ENCODE measurements at places on chromosomes 4 and X.

DNA sequence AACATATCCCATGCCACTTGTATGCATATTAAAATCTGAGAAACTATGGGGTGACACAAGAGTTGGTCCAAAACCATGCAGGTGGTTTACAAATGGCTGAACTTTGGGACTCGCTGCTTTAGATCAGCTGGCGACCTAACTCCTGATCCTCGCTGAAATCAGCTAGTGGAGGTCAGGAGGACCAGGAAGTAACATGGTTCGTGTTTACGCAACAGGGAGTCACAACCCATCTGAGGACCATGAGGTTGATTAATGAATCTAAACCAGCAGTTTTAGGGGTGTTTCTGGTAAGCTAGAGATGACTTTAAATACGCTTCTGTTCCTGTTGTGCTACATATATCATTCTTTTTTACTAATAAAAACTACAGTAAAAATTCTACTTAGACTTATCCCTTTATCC, 12.9 kb downstream of the TSPAN5 start:
- no peak for DNase-seq

DNA sequence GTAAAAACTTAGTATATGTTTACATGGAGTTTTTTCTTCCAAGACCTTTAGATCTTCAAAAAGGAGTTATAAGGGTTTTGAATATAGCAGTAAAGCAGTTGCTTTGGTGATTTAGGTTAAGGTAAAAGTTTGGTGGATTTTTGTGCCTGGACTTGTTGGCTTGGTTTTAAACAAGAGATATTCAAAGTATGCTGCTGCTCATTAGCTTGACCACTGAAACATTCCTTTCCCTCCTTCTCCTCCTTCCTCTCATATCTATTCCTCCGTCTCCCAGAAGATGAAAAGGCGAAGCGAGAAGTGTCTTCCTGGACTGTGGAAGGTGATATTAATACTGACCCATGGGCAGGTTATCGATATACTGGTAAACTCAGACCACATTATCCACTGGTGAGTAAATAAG, 38.4 kb downstream of the METAP1 start:
- no peak for DNase-seq

GRCh38 chr4:170047771-170048354, 21.7 kb upstream of the MFAP3L start:
- no peak for DNase-seq

- DNase-seq: no peak
Observed at GRCh38 chrX:43064096-43064495, 286.1 kb upstream of the PPP1R2C start.

DNA sequence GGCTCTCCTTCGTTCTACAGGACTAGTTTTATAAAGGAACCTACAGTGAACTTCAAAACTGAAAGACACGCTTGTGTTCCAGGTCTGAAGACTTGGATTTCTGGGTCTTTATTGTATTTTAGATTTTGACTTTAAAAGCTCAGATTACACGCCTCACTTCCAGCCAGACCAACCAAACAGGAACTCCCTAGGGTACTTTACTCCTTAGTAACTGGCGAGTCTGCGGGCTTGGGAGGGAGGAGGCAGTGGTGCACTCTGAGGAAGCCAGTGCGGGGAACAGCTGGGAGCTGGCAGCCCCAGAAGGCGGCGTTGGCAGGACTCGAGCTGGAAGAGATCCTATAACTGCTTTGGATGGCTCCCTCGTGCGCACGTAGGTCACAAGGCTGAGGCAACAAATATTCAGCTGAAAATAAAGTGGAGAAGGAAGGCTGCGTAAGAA, 391 bp upstream of the PHKA1 start:
- no peak for DNase-seq

DNA sequence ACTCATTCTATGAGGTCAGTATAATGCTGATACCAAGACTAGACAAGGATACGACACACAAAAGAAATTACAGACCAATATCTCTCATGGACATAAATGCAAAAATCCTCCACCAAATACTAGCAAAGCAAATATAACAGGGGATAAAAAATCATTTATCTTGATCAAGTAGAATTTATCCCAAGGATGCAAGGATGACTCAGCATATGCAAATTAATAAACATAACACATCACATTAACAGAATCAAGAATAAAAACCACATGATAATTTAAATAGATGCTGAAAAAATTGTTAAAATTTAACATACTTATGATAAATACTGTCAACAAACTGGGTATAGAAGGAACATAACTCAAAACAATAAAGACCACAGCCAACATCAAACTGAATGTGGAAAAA, 69.4 kb upstream of the GABRA2 start:
- DNase-seq: no peak

- peak; percentile 50 for DNase-seq
Observed at GRCh38 chrX:41180194-41180908, 95.1 kb downstream of the USP9X start.

DNA sequence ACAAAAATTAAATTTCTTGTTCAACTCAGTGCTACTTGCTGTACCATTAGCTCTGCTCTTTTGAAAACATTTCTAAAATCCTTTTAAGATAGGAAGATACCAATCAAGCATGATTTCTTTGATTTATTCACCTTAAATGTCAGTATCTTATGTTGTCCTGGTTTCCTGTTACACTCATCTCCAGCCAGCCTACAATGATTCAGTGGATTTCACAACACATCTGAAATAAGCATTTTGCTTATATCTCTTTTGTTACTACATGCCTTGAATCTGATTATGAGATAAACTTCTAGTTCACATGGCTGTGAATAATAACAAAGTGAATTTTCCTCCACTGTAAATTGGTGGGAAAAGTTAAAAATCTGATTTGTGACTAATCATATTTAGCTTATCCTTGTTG, 112.5 kb upstream of the BMP3 start:
- DNase-seq: no peak

DNA sequence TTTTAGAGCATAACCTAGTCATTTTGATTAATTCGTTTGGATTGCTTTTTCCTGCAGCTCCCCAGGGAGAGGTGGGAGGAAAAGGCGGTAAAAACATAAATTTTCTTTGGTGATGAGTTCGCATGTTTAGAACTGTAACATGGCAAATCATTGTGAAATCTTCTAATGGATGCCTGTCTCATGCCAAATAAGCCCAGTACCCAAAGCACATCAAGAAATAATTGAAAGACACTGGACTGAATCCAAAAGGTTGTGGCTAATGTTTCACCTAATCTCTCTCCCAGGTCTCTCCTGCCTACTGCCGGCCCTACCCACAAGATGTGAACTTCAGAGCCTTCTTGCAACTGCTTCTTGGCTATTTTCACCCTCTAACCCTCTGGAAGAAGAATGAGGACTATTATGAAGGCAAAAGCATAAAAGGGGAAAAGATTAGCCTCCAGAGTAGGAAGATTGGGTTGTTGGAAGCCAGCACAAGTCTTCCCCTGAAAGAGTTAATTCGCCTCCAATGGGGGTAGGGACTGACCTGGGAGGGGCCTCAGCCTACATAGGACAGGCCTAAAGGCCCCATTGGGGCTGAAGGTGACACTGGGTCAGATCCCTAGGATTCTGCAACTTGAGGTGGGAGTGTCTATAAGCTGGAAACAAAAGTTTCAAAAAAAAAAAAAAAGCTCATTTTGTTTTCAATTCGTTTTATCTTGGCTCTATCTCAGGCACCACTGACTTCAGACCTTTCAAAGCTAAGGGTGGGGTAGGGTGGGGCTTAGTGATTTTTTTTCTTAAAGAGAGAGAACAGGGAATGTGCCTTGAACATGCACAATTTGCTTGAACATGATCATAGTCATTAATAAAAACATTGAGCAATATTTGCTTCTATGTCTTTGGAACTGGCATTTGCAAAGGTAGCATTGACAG, 278.6 kb upstream of the KLF3 start:
- no peak for DNase-seq

DNA sequence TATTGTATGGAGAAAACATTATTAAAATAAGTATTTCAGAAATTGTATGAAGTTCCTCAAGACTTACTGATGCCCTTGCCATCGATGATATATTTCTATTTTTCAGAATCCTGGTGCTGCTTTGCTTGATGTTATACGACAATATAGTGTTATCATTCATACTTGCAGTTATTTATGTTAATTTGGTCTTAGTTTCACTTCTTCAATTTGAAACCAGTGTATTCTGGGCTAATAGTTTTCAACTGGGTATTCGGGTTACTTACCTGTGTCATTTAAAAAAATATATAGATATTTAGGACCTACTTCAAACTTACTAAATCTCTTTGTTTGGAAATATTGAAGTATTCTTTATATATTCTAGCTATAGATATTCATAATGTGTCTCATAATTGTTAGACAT, 1414.7 kb downstream of the C4orf33 start:
- no peak for DNase-seq

DNA sequence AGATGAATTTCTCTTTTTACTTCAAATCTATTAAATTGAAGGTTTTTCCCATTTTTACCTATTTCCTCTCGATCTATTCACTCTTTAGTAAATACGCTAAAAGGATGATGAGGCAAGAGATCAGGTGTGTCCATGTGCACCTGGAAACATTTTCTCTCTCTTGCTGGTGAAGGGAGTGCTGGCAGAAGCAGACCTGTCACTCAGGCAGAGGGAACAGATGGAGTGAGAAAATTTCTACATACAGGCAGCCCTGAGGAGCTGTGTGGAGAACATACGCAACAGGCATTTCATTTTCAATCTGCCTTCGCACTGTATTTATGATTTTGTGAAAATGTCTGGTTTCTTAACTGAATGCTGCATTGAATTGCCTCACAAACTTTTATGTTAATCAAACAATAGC, 249.5 kb downstream of the GPM6A start:
- DNase-seq: no peak

GRCh38 chr4:1459722-1460511, 53.7 kb upstream of the NKX1-1 start:
- DNase-seq: no peak

DNA sequence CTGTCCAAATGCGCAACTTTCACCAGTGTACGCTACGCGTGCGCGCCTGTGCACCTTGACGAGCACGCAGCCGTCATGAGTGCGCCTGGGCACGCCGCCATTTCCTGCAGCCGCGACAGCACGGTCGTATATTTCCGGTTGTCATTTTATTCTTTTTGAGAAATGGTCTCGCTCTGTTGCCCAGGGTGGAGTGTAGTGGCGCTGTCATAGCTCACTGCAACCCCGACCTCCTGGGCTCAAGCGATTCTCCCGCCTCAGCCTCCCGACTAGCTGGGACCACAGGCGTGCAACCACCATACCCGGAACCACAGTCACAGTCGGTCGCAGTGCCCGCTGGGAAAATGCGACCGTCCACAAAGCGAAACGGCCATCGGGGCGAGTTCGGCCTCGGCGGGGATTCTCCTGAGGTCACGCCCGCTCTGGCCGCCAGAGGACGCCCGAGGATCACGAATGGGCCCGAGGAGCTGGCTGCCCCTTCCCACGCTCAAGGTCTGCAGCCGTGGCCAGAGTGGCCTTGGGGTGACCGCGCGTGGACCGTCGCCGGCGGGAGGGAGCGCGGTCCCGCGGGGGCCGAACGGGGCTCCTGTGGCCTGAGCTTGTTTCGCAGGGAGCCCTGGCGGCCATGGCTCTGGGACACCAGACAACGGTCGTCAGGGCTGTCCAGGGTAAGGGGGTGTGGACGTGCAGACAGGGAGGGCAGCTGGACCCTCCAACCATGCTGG, 23.7 kb upstream of the PNMA3 start:
- DNase-seq: peak; percentile 53

DNA sequence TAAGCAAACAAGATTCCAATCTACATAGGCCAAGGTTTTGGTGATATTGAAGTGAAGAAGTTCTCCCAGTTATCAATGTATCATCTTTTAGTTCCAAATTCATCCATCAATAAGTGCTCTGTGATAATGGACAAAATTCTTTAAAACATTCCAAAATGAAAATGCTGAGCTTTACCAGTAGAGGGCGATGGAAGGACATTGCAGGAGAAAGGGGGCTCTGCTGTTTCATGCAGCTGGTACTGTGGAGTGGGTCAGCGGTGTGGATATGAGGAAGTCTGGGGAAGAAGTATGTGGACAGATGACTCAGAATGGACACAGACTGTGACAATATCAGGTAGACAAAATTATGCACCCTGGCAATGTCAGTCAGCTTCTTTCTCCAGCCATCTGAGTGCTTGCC, 46.6 kb upstream of the HS6ST2 start:
- no peak for DNase-seq

- no peak for DNase-seq
Observed at GRCh38 chr4:159150821-159151390, 48.0 kb downstream of the RAPGEF2 start.

- no peak for DNase-seq
Observed at GRCh38 chr4:86155766-86156165, 204.1 kb downstream of the MAPK10 start.
